ENCODE measurements at places on chromosomes 3 and 15.

DNA sequence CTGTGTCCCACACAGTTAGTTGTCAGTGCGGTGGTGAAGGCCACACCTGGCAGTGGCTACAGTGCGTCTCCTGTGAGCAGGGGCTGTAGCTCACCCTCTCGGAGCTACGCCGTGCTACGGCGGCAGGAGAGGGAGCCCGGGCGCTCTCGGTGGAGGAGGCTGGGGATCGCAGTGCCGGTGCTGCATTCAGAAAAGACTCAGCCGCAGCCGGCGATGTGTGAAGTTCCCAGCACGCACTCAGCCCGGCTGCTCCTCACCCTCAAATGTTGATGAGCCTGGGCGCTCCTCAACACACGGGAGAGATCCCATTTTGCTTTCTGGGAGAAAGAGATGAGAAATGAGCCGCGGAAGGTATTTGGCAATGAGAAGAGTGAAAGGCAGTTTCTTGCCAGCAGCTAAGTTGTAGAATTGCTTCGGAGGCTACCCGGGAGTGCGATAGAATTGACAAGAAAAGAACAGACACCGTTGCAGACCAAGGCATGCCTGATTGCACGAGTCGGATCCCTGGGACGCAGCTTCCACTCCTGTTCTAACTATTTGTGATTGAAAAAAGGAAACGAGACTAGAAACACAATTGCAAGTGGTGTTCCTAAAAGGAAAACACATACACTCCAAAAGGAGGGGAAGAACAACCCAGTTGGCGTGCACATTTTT, at the start of gene UNC13C:
Gene UNC13C, plus strand, starts transcription at position 189 of the 654 bp plus-strand sequence. CDS start 34,463 bp downstream, outside the sequence.
- DNase-seq = no peak

GRCh38 chr3:56960234-56960917, 100.1 kb upstream of the SPATA12 start:
- DNase-seq = no peak

- no peak for DNase-seq
These were observed 45.2 kb downstream of the RARB start for GRCh38 chr3:25473246-25473645.

GRCh38 chr15:101097111-101097510, 154.7 kb downstream of the CHSY1 start:
- no peak for DNase-seq

DNA sequence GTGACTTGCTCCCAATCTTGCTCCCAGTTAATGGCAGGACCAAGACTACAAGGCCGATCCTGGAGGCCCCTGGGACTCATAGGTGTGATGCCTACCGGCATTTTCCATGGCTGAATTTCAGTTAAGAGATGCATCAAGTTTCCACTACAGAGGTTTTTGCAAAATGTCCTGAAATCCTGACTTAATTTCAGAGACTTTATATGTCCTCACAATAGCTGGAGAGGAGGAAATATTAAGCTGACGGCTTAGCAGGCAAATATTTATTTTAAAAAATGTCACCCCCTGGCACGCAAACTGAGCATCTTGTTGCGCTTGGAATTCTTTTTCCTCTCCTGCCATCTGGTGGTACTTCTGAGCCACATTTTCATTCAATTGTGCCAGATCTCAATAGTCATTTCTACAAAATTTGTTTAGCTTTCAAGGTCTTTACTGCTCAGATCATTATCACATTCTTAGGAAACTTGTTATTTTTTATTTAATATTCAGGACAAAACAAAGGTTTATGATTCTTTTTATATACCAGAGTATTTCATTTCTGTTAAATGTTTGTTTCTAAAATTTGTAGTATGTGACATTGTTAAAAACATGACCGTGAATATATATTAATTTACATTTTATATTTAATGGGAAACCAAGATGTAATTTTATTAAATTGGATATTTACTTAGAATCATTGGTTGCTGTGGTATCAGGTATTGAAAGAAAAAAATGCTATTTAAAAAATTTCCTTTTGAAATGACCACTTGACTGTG, 189.2 kb upstream of the THRB start:
- no peak for DNase-seq

DNA sequence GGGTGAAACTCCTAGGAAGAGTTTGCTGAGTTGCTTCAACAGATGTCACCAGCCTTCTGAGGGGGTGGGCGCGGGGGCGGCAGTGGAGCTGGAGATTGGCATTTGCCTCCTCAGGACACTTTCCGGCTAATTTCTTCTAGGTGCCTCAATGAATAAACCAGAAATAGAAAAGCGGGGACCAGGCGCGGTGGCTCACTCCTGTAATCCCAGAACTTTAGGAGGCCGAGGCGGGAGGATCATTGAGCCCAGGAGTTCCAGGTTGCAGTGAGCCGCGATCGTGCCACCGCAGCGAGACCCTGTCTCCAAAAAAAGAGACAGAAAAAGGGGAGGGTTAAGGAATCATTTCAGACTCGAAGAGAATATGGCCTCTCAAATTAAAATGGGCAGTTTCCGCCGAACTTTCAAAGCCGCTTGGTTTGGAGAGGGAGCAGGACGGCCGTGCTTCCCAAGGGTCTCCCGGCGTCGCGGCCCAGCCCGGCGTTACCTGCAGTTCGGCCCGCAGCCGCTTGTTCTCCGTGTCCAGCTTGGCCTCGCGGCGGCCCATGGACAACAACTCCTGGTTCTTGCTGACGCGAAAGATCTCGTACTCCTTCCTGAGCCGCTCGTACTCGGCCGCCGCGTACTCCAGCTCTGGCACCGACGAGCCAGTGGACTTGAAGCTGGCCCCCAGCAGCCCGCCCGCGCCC, 587 bp downstream of the NPHP3 start:
- DNase-seq = no peak

DNA sequence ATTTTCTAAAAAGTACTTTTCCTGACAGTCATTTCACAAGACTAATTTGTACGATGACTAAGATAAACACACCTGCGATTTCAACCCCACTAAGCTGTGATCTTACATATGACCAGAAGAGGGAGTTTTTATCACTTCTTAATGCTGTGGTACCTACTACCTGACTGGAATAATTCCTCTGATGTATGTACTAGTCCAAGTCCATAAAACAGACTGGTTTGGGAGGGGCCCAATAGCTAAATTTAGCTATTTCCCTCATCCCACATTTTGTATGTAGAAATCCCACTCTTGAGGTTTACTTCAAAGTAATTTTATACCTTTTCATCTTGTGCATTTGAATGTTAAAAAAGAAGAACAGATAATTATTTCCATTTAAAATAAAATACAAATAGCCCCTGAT, 49.7 kb upstream of the SCAANT1 start:
- peak; percentile 76 for DNase-seq

DNA sequence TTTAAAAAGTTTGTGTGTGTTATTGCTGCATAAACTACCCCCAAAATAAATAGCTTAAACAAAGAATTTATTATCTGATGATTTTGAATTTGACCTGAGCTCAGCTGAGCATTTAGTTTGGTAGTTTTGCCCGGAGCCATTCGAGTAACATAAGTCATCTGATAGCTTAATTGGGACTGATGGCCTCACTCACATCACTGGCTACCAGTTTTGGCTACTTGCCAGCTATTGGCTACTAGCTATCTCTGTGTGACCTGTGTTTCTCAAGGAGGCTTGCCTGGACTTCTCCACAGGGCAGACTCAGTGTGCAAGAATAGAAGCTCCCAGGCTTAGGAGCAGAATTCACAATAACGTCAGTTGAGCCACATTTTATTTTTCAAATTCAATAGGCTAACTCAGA, 9.0 kb downstream of the CNTN3 start:
- DNase-seq = no peak

DNA sequence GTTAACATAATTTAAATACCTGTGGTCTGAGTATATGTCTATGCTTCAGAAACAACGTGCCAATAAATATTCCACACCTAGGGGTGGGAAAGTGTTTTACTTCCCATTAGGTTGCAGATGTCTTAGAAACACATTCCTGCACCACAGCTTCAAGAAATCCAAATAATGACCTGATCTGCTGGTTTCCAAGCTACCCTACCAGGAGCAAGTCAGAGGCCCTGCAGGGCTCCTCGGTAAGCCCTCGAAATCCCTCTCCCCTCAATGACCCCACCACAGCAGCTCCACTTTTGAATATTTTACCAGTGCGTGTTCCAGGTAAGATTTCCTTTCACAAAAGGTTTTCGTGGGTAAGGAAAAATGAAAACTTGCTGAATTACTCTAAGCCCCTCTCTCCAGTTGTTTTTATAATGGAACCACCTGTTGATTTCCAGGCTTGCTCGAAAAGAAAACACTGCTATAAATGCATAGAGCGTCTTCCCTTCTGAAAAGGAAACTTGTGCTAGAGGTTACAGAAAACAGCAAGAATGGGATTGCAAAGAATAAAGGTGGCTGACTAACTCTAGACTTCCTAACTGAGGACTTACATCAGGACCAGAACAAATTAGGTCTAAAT, 12.6 kb downstream of the IL12A start:
- no peak for DNase-seq

GRCh38 chr15:40957581-40958051, 4.3 kb downstream of the CHAC1 start:
- DNase-seq = no peak

DNA sequence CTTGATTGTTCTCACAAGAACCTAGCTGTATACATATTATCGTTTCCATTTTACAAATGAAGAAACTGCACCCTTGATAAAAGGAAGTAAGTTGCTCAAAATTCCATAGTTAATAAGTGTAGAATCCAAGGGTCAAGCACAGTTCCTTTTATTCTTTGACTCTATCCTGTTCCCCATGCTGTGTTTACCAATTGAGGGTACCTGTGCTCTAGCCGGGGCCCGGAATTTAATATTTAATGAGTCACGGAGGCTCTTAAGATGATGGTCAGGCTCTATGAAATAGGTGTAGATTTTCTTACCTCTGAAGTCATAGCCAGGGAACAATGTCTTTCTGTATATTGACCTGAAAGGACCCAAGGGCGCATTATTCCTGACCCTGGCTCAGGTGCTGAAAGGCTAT, 65.2 kb downstream of the LPP start:
- no peak for DNase-seq

- DNase-seq = no peak
These were observed 53.8 kb upstream of the TPM1 start for GRCh38 chr15:62988701-62989100.

DNA sequence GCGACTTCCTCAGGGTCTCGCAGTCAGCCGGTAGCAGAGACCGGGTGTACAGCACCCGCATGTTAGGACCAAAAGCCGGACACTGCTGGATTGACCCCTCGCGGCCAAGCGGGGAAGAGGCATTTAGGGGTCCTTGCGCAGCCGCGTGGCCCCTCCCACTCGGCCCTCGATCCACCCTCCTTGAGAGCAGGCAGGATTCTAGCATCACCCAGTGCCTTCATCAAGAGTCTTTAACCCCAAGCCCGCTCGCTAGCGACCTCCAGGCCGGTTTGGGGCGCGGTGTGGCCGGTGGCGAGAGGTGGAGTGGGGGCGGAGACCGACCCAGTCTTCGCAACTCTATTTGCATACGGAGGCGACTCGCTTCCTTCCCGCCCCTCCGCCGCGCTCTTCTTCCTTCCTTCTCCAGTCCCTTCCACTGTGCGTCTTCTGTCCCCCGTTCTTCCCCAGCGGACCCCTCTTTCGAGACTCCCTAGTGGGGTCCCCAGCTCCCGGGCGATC, at the start of gene ST6GAL1:
Gene ST6GAL1, plus strand, starts transcription at position 384 of the 498 bp plus-strand sequence. CDS start 112,178 bp downstream, outside the sequence.
- DNase-seq = peak; percentile 65

- no peak for DNase-seq
These were observed 41.7 kb downstream of the TTC23 start for GRCh38 chr15:99207672-99208071.

GRCh38 chr3:164641071-164641470, 437.2 kb downstream of the SI start:
- no peak for DNase-seq

DNA sequence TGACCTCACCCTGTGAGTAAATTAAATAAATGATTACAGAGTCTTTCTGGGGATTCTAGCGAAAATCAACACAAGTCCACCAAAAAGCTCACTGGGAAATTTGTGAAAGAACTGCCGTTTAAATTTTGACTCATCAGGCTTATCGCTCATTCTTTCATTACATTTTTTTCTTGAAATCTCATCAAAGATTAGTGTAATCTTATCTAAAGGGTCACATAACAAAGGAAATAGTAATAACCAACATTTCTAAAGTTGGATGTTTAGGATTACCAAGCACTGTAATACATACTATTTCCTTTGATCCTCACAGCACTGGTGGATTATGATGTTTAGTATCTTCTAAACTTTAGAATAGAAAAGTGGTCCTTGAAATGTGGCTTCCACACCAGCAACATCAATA, 111.1 kb upstream of the CBLB start:
- no peak for DNase-seq

- no peak for DNase-seq
These were observed 101.0 kb downstream of the OSBPL10 start for GRCh38 chr3:31880020-31880419.

- DNase-seq = no peak
These were observed 36.0 kb downstream of the GNB5 start for GRCh38 chr15:52154896-52155865.

- no peak for DNase-seq
These were observed 29.9 kb upstream of the GPD1L start for GRCh38 chr3:32076566-32076965.

- no peak for DNase-seq
These were observed 74.2 kb downstream of the NMD3 start for GRCh38 chr3:161295325-161295724.

DNA sequence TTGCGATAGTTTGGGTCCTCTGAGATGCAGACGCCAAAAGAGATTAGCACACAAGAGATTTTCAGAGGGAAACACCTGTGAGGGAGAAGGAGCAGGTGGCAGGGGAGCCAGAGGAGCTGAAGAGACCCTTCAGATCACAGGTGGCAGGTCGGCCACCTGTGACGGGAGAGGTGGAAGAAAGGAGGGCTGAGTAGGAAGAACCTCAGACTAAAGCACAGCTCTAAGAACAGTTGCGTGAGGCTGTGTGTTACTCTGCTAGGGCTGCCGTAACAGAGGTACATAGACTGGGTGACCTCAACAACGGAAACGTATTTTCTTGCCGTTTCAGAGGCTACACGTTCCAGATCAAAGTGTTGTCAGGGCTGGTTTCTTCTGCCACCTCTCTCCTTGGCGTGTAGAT, 38.5 kb downstream of the C2CD4A start:
- DNase-seq = no peak

DNA sequence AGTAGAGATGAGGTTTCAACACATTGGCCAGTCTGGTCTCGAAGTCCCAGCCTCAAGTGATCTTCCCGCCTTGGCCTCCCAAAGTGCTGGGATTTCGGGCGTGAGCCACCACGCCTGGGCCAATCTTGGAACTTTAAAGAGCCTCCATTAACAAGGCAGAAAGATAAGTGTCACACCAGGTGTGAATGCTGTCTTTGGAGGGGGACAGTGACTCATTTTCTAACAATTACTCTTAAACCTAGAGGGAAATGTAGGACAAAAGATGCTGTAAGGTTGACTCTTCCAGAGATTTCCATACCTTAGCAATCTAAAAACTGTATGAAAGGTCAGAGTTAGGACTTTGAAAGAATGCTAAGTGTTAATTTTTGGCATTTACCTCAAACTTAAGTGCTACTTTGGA, 84.9 kb downstream of the FNDC3B start:
- DNase-seq = no peak

GRCh38 chr3:144772372-144772771, 800.7 kb downstream of the DIPK2A start:
- no peak for DNase-seq

- no peak for DNase-seq
These were observed 2.0 kb downstream of the ARPP21 start for GRCh38 chr3:35641331-35641730.

- no peak for DNase-seq
These were observed 256.3 kb downstream of the SCAPER start for GRCh38 chr15:76648732-76649444.

Data from CD4-positive, alpha-beta T cell treated with Interleukin-15 for 4 hours (primary cell).